Aorta (tissue), 5 donors: ENCODE measurements at places on chromosomes 7 and 10.

DNA sequence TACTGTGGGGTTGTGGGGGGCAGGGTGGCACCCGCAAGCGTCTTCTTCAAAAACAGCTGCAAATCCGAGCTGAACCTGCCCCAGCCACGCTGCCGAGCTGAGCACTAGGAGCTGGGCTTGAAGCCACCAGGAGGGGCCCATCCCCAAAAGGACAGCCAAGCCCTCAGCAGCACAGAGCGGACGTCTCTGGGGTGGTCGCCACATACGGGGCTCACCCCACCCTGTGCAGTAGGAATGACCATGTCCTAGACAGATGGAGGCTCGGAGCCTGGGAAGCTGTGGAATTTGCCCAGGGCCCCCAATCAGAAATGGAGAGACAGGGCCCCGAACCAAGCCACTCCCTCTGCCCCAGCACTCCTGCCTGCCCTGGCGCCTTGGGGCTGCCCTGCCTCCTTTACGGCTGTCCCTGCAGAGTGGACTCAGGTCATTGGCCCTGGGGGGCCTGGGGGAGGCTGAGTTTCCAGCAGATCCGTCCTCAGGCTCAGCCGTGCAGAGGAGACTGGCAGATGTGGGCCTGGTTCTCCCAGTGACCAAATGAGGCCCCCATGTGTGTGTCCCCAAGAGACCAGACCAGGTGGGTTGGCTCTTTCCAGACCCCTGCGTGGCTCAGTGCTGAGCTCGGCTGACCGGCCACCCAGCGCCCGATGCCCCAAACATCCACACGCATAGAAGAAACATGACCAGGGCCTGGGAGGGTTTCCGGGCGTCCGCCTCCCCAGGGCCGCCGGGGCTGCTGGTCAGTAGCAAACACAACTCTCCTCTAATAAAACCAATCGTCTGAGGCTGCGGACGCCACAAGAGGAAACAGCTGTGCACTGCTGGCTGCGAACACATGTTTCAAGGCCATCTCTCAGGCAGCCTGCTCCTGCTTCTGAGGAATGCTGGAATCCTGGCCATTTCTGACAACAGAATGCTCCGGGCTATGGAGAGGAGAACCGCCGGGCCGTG is 54.9 kb downstream of the PDGFA start:
- peak; percentile 78 for DNase-seq

GRCh38 chr10:94219829-94220228 is 142.9 kb downstream of the NOC3L start:
- DNase-seq, result no peak

DNA sequence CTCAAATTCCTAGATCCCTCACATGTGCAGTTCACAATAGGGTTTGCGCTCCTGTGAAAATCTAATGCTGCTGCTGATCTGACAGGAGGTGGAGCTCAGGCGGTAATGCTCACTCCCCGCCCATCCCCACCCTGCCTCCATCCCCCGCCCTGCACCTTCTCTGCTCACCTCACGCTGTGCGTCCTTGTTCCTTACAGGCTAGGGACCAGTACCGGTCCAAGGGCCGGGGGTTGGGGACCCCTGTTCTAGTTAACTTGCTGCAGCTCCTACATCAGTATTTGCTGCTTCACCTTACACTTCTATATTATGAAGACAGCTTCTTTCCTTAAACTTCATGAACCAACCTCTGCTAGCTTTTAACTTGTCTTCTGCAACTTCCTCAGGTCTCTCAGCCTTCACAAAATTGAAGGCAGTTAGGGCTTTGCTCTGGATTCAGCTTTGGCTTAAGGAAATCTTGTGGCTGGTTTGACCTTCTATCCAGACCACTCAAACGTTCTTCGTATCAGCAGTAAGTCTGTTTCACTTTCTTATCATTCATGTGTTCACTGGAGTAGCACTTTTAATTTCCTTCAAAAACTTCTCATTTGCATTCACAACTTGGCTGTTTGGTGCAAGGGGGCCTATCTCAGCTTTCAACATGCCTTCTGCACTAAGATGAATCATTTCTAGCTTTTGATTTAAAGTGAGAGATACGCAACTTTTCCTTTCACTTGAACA is 1.7 kb upstream of the TNKS2 start:
- DNase-seq, result no peak

GRCh38 chr7:84985073-84985784 is 201.6 kb downstream of the SEMA3D start:
- DNase-seq, result no peak

DNA sequence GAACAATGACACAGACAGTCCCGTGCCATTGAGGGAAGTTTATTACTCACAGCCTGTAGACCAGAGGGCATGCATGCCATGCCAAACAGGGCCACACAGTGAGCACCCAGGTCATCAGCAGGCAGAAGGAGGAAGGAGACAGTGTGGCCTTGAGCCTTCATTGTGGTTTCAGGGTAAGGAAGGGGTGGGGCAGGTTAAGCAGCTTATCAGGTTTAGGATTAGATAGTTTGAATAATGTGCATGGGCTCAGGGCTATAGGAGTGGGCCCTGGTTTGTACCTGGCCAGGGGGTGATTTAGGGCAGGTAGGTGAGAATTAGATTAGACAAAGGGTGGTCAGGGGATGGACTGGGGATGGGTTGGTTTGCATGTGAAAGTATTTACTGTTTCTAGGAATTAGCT is 67.9 kb downstream of the ADCY1 start:
- DNase-seq, result no peak

GRCh38 chr10:102631525-102632393 is 12.5 kb upstream of the TRIM8 start:
- peak; percentile 24 for DNase-seq

GRCh38 chr7:129371487-129371886 is 62.7 kb upstream of the STRIP2 start:
- DNase-seq, result no peak
